ENCODE measurements at places on chromosomes 12 and 14.

DNA sequence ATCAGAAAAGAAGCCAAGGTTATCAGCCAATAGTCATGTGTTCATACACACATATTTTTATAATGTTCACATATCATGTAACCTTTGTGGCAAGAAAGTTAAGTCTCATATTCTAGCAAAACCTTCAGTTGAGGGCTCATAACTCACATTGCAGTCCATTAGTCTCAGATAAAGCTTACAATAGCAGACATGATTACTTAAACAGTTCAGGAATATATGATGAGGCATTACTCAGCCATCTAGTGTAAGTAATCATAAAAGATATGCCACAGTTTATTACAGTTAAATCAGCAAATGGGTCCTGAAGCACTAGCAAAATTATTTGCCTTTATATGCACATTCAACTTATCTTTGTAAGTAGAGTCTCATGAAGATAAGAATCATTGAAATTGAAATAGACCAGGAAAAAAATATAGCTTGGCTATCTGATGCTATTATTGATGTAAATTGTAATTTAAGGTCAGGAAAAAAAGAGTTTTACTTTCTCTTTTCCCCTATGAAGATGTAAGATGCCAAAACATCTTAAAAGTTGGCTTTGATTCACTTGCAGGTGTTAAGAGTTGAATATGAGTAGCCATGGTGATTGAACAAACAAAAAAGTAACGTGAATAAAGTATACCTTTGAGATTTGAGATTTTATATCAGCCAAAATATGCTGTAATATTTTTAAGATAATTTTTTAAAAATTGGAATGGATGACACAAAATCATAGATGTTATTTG lies 537.0 kb downstream of the SLC6A15 start:
- DNase-seq = no peak

DNA sequence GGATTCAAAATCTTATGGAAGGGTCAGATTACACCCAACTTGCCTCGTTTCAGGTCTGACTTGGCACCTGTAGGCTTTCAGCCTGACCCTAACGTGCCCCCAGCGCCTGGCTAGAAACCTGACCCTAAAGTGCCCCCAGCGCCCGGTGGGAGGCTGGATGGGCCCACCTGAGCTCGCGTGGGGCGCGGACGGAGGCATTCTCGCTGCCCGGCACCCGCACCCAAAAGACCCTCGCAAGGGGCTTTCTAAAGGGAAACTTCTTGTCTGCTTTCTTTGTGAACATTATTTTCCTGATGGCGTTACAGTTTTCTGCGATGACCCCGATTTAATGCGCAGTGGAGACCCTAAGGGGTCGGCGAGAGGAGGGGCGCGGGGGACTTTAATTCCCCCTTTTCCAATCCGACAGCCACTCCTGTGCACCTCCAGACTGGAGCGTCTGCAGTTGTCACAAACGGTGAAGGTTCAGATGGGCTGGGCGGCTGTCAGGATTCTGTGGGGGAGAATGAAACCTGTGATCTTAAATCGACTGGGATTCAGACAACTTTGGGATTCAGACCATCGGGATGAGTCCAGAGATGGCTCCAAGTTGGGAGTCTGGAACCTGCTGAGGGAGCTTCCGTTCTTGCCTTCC lies 751 bp upstream of the HRK start:
- DNase-seq = no peak

GRCh38 chr14:81222691-81223090 lies 1.9 kb upstream of the GTF2A1 start:
- no peak for DNase-seq

DNA sequence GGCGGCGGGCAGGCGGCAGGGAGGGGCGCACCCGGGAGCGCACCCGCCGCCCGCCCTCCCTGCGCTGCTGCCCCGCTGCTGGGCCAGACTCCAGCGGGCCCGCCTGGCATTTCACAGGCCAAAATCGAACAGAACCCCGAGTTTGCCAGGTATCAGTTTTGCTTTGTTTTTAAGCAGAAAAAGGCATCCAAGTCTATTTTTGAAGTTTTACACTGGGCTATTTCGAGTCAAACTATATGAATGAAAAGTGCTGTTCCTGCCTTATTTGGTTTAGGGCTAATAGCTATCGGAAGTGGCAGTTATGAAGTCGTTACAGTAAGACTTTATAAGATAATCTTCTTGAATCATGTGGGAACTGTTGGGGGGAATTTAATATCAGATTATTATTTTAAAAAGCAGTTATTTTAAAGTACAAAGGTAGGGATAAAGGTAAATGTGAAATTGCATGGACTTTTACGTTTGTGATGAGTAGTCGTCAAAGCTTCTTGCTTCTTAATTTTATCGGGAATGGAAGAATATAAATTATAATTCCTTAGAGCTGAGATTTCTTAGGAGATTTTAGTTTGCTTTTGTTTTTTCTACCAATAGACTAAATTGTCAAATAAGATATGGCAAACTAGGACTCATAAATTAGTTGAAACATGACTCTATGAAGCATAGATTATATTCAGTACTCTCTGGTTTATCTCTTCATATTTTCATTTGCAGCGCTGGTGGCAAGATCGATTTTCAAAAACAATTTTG lies 1.1 kb downstream of the MSRB3 start:
- peak; percentile 39 for DNase-seq

- DNase-seq = no peak
These were observed 7.5 kb downstream of the TBK1 start for GRCh38 chr12:64459394-64459891.

DNA sequence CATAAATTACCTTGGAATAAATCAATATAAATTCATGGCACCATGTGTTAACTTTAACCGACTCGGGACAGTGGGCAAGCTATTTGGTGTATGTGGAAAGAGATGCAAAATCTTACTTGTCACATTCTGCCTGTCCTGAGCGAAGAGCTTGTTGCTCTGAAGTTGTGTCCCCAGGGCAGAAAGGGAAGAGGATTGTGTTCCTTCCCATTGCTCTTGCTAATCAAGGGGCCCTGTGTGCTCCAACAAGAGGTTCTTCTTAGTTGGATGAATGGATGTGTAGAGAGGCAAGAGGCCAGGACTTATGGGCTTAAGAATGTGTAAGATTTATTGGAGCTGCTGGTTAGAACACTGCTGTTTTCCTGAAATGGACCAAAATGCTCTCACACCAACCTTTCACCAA lies 36.5 kb upstream of the FRS2 start:
- no peak for DNase-seq

GRCh38 chr12:95198914-95199313 lies 18.4 kb downstream of the FGD6 start:
- DNase-seq = no peak

DNA sequence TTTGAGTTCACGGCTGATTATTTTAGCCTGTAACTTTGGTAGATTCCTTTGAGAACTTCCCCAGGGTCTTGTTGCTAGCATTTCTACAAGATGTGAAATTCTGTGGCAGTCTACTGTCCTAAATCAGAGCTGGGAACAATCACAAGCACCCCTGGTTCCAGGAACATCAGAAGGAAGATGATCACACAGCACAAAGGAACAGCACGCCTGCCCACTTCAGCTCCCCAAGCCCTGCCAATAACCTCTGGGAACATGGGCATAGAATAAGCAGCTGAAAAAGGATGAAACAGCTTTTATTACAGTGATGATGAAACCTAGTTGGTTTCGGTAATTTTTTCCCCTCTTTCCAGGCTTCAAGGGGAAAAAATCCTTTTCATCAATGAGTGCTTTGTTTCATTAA lies 12.3 kb downstream of the GPR19 start:
- no peak for DNase-seq

- no peak for DNase-seq
These were observed 15.8 kb upstream of the KRAS start for GRCh38 chr12:25266497-25266896.

- no peak for DNase-seq
These were observed 111.3 kb upstream of the FRMD6 start for GRCh38 chr14:51540364-51540763.

GRCh38 chr12:83769151-83769550 lies 1082.4 kb downstream of the TMTC2 start:
- DNase-seq = no peak

GRCh38 chr14:51479584-51480325 lies 172.0 kb upstream of the FRMD6 start:
- no peak for DNase-seq

- DNase-seq = no peak
These were observed 156.6 kb downstream of the DAD1 start for GRCh38 chr14:22432348-22432976.

DNA sequence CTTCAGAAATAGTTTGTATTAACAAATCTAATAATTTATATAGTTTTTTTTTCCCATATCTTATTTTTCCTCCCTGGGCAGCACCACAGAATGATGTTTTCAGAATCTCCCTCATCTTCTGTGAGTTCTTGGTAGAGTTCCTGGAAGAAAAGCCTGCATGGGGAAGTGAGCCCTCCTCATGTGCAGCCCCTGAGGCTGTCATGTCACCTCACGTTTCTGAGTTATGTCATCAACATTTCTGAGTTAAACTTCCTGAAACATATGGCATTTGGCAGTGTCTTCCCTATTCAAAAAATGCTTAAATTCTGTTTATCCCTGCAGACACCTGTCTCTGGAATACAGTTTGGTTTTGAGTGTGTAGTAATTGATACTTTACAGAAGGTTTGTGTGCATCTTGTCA lies 979.0 kb downstream of the TMEM121 start:
- DNase-seq = no peak

Data from HL-60 (cell line).